ENCODE measurements at places on chromosomes 13 and 19.

DNA sequence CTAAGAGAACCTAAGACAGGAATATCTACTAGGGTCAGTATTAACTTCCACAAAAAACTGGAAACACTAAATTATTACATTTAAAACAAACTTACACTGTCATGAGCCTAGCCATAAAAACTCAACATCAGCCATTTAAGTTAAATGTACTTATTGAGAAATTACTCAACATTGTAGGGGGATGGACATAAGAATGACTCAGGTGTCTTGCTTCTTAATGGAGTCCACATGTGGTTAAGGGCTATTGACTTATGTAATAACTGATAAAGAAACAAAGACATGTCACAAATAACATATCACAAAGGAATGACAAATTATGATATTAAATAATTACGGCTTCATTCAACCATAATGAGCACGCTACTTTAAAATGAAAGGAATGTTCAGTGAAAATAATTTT lies 36.2 kb downstream of the CLDN10 start:
- no peak for DNase-seq

GRCh38 chr13:97027162-97027554 lies 32.9 kb upstream of the OXGR1 start:
- DNase-seq, result no peak

GRCh38 chr13:29858231-29858630 lies 7.8 kb upstream of the UBL3 start:
- no peak for DNase-seq

GRCh38 chr13:51271528-51272085 lies 49.4 kb downstream of the FAM124A start:
- DNase-seq, result no peak

- DNase-seq, result no peak
Measured at GRCh38 chr19:55230780-55231179, 2.2 kb upstream of the TMEM86B start.

- DNase-seq, result no peak
Measured at GRCh38 chr19:28150129-28150528, 1062.8 kb downstream of the UQCRFS1 start.

Measured in stimulated activated CD4-positive, alpha-beta T cell treated with anti-CD3 and anti-CD28 coated beads, TNF-alpha, amount 100 ng/mL, for 4 hours (primary cell).